ENCODE measurements at places on chromosomes 5 and 9.

DNA sequence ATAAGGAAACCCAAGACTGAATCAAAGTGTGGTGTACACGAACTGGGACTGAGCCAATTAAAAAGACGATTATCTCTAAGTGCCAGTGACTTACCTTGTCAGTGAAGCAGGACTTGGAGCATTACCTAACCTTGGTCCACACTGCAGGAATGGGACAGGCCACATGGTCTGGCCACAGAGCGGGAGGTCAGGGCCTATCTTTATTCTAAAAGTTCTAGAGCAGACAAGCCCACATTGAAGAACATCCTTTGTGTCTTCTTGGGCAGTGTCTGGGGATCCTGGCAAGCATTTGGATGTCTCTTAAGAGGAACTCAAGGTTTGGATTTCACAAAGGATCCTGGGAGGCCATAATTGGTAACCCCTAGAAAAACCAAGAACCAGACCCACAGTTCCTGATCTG lies 16.5 kb downstream of the SPRY4 start:
- no peak for DNase-seq

DNA sequence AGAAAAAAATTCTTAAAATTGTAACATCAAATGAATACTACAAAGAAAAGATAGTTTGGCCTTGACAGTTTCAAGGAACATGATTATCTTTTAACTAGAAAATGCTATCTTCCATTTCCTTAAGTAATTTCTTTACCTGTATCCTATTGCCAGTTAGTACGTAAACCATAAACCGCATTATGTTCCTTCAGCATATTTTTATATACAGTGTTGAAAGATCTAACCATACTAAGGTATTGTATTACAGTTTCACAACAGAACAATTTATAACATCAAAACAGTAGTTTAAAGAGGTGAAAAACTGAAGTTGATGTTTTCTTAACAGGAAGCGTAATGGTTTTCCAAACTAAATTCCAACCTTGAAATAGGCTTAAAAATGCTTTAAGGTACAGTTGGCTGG lies 45.1 kb downstream of the GLRX start:
- DNase-seq: no peak

- no peak for DNase-seq
These were observed 99.3 kb upstream of the ERCC6L2 start for GRCh38 chr9:95776176-95776575.

DNA sequence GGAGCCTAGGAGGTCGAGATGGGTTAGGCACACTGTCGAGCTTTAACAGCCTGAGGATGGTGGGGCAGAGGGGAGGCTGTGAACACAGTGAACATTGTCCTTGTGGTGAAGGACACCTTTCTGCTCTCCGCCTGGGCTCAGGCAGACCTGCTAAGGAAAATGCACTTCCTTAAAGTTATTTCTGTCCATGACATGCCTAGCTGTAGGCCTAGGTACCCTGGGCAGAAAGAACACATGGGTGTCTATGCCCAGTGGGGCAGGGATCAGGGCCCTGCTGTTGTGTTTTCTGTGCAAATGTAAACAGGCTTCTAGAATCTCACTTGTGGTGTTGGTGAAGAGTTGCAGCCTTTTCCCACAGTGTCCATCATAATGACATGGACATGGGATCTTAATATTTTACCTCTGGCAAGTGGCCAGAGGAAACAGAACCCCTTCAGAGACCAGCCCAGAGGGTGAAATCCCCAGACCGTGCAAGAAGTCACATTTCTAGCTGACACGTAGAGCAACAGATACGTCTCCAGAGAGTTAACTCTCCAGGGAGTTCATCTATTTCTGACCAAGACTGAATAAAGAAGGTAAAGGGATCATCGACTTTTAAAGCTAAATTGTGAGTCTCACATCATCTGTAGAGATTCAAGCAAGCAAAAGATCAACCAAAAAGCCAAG lies 79.2 kb downstream of the C9orf152 start:
- no peak for DNase-seq

DNA sequence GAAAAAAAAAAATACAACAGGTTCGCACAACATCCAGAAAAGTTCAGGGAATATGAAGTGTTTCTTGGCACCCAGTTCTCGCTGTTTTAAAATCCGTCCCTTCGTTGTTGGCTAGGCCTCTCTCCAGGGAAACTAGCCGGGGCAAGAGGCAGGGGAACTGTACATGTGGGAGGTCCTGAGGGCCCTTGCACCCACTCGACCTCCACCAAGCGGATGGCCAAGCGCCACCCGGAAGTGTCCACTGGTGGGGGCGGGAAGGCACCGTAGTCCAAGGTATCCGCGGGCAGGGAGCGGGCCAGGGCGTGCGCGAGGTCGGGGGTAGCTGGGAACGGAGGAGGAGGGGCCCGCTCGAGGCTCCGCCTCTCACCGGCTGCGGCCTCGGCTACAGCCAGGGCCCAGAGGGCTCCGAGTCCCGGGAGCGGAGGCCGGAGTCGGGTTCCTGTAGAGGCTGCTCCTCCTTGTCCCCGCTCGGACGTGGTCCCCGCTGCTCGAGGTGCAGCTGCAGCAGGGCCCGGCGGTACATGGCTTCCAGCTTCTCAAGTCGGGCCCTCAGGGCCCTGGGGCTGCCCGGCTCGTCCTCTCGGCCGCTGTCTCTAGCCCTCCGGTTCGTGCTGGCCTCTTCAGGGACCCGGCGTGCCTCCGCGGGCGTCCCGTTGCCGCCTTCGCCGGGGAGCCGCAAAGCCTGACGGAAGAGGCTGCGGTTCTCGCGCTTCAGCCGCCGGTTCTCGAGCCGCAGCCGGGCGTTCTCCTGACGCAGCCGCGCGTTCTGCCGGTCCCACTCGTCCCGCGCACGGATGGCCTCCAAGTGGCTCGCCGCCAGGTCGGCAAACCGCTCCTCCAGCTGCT lies 720 bp downstream of the TUSC1 start:
- DNase-seq: no peak

GRCh38 chr9:100700689-100701318 lies 122.9 kb downstream of the CAVIN4 start:
- DNase-seq: no peak

DNA sequence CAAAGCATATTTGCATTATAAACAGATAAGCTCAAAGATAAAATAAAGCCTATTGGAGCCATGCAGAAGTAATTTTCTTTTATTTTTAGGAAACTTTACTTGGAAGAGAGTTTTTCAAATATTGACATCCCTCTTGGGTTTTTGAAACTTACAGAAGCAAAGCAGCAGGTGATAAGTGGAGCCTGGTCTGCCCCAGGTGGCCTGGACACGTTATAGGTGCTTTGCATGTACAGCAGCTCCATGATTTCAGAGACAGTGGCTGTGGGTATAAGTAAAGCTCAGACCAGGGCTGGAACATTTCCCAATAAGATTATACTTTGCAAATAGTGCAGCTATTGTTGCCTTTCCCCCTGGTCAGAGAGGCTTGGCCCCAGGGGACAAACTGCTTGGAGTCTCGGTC lies 51.5 kb downstream of the CCDC192 start:
- no peak for DNase-seq

DNA sequence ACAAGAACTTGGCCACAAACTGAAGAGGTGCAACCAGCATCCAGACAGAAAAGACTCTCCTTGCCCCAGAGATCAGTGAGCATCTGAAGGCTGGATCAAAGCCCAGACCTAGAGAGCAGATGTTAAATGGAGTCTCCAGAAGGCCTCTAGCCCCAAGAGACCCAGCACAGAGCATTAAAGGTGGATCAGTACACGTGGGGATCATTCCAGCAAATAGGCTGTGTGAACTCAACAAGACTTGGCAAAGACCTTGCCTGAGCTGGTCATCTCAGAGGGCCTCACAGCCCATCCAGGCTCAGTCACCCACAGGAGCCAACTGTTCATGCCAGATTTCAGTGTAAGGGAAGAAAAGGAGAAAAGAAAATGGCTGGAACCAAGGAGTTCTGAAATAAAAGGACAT lies 214.0 kb downstream of the ENC1 start:
- DNase-seq: no peak

GRCh38 chr9:82082563-82082962 lies 94.0 kb downstream of the SPATA31D1 start:
- DNase-seq: no peak

DNA sequence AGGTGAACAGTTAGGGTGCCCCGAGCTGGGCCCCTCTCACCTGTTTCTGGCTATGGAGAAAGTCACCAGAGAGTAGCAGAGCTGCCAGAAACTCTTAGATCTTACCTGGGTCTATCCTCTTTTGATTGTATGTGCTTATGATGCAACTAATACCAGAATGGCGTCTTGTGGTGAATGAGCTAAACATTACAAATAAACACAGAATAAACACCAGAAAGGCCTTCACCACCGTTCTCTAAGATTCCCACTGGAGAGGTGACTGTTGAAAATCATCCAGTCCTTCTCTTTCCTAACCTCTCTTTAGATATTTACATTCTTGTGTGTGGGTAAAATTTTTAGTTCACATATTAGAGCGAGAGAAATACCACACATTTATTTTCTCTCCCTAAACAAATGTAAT lies 241.7 kb upstream of the GAS1 start:
- no peak for DNase-seq

GRCh38 chr5:36369219-36369690 lies 67.6 kb upstream of the RANBP3L start:
- DNase-seq: no peak

- DNase-seq: no peak
These were observed 5.4 kb downstream of the PHYKPL start for GRCh38 chr5:178227138-178227659.

DNA sequence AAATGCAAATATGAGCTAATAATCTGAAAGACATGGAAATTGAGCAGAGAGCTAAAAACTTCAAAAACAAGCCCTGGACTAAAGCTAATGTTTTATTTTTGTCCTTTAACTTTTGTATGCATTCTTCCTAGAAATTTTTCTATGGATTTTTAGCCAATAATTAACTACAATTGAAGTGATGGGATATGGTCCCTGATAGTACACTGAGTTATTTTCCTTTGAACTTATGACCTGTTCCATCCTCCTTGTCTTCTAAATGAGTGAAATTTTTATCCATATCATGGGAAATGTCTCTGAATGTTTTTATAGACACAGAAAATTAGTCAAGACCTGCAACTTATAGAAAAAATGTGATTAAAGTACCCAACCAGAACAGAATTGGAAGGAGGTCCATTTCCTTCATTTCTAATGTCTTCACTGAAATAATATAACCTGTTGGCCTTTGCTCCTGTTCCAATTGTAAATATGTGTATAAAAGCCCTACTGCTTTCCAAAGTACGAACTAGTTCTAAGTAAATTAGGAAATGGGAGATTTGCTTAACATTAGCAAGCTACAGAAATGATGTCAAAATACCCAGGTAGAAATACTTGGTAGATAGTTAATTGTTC lies 11.3 kb upstream of the ERAP2 start:
- no peak for DNase-seq

GRCh38 chr9:110105107-110105506 lies 102.9 kb downstream of the C9orf152 start:
- DNase-seq: no peak

DNA sequence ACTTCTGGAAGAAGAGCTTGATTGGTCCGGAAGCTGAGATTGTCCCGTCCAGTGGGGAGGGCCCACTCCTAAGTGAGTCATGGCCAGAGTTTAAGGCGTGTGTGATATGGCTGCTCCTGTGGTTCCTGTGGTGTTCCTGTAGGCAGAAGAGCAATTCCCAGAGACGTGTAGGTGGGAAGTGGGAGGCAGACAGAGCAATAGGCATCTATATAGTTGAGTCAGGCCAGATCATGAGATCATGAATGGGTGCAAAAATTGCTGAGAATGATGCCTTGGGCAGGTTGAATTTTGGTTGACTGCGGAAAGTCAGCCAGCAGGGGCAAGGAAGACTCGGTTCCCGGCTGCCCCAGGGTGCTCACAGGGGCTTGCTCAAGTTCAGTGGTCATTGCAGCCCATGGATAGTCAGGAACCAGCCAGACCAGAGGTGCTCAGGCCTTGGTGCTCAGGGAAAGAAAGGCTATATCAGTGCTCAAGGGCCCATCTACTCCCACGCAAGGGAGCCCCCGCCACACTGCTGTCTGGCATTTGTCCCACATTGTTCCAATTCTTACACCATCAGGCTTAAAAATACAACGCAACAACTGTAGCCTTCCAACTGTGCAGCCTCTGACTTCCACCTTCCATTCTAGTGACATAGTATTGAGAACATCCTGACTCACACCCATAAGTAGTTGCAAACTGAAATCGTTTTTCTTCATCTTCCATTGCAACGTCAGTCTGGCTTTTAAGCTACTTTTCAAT lies 21.0 kb upstream of the GSN start:
- no peak for DNase-seq

DNA sequence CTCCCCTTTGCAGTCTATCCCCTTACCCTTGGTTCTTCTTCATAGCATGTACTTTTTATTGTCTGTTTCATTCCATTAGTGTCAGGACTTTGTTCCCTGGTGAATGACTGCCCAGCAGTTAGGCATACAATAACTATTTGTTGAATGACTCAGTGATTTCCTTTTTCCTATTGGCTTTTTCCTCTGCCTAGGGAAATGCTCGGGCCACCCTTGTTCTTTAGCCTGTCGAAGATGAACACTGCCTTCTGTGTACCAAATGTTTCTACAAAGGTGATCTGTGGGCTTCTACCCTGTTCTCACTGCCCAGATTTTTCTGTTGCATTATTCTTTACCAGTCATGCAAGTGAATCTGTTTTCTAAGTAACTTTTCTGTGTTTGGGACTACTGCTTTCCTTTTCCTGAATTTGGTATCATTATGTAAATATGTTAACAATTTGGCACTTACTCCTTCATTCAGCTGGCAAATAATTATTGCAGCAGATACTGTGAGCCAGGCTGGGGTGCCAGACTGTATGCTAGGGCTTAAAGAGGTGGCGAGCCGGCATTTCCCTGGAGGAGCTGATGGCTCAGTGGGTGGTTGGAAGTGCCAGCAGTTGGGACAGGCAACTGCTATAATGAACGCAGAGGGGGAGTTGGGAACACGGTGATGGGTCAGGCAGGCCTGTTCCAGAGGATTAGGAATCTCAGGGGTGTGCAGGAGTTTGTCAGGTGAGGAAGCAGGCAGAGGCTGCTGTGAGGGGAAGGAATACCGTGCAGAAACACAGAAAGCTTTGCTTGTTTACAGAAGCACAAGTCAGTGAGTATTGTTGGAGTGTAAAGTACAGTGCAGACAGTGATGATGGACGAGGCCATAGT lies 30.6 kb downstream of the KDM4C start:
- DNase-seq: no peak

GRCh38 chr9:73167614-73168013 lies 15.9 kb downstream of the ANXA1 start:
- no peak for DNase-seq

- no peak for DNase-seq
These were observed 25.9 kb downstream of the SPARC start for GRCh38 chr5:151660616-151661495.

All from T-helper 9 cell (primary cell).